Right cardiac atrium (tissue), 5 donors: ENCODE measurements at places on chromosomes 7 and 10. TPM values are rescaled to one million over a fixed set of nuclear protein-coding genes. Genes with fewer than 3 reads are reported as not detected.

Gene UPK3B
- total RNA-seq, result 1.0 TPM

Gene MYL10
- not detected for total RNA-seq

- no peak for DNase-seq
These were observed 271.2 kb downstream of the ARHGAP12 start for GRCh38 chr10:31657434-31657872.

- DNase-seq, result peak; percentile 38
These were observed 13.2 kb upstream of the UTF1 start for GRCh38 chr10:133216776-133217175.

- no peak for DNase-seq
These were observed 1283.3 kb downstream of the TYW1 start for GRCh38 chr7:68279827-68280400.

GRCh38 chr10:46264737-46265368 lies 21.9 kb upstream of the ANTXRL start:
- no peak for DNase-seq

DNA sequence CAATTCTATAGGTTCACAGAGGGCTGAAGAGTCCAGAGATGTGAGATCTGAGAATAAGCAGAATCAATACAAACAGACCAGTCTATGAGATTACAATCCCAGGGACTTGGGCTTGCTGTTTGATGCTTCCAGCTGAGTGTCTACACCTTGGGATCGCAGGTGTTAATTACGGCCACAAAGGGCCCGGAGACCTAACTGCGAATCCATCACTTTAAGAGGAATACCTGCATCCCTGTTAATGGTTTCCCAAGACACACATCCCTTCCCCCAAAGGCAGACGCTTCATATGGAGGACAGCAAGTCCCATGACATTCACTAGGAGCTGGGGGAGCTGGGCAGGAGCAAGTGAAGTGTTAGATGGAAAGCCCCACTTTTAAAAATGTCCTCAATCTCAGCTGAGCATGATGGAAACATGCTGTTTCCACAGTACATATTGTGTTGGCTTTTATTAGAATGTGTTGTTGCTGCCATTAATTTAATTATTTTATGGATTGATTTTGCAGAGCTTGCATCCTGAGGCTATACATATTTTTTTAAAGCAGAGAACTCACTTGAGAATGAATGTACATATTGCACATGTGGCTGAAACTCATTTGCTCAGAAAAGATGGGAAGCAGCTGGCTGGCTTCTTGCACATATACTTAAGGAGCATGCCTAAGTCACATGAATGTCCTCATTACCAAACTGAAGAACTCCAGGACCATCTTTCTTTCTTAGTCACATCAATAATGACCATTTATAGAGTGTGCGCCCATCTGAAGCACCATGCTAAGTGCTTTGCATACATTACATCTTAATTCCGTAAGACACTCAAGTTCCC lies 151.3 kb downstream of the NEBL start:
- DNase-seq, result no peak
